HepG2 (cell line): ENCODE measurements at places on chromosomes 1 and 21.

DNA sequence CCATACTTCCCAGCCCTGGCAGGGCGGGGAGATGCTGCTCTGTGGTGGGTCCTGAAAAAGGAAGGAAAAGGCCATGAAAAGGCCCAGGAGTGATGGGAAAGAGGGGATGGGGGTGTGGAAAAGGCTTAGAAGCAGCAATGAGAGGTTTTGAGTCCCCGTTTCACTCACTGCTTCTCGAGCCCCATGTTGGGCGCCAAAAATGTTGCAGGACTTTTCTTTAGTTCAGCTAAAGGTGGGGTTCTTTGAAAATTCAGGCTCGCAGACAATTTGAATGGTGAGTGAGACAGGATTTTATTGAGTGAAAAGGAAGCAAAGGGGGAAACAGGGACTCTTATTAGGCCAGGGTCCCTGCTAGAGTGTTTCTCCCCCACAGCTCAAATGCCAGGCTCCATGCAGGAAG, 93.1 kb downstream of the MRPS6 start:
- H3K27ac ChIP-seq = no peak overlapping the region
- H3K36me3 ChIP-seq = no peaks in the 10 kb centered on the region
- DNase-seq = no peak

DNA sequence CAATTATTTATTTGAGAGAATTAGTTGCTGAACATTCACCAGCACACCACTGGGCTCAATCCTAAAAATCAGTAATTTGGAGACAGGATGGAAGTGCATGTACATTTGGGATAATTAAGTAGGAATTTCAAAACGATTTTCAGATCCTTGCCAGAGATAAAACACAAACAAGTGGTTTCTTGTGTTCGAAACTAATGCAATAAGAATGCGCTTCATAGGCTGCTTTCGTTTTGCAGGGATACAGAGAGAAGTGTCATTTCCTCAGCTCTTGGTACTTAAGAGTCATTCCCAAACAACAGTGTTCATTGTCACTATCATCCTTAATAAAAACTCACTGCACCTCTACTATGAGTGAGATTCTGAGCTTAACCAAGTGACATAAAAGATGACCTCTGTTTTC, 20.6 kb upstream of the USP24 start:
- no peak overlapping the region for H3K27ac ChIP-seq
- peaks cover 25% of the 10 kb centered on the region for H3K4me1 ChIP-seq
- H3K4me3 ChIP-seq = no peak overlapping the region
- H3K27me3 ChIP-seq = no peaks in the 10 kb centered on the region
- no peak for DNase-seq

DNA sequence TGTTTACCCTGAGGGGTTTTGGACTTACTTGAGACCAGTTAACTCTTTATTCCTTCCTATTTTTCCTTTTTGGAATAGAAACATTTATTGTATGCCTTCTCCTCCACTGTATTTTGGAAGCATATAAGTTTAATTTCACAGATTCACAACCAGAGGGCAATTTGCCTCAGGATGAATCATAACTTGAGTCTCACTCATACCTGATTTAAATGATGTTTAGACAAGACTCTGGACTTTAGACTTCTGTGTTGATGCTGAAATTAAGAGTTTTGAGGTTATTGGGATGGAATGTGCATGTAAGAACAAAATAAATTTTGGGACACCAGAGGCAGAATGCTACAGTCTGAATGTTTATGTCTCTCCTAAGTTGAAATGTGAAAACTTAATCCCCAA, 7.1 kb upstream of the ADAM30 start:
- H3K36me3 ChIP-seq = no peaks in the 10 kb centered on the region
- no peak overlapping the region for H3K27ac ChIP-seq
- H3K4me3 ChIP-seq = no peak overlapping the region
- DNase-seq = no peak
- H3K27me3 ChIP-seq = no peaks in the 10 kb centered on the region

- H3K27ac ChIP-seq = no peak overlapping the region
- H3K4me3 ChIP-seq = no peak overlapping the region
- peaks cover 10% of the 10 kb centered on the region for H3K4me1 ChIP-seq
- no peak for DNase-seq
- H3K27me3 ChIP-seq = peaks cover 31% of the 10 kb centered on the region
These were observed 3.5 kb upstream of the GNG12 start for GRCh38 chr1:67836769-67837168.

GRCh38 chr1:5955479-5955977, 36.7 kb downstream of the NPHP4 start:
- H3K4me1 ChIP-seq = peaks cover 56% of the 10 kb centered on the region
- H3K36me3 ChIP-seq = peaks cover 29% of the 10 kb centered on the region
- DNase-seq = peak; percentile 100
- no peaks in the 10 kb centered on the region for H3K27me3 ChIP-seq
- peak overlapping the region; percentile 92 for H3K27ac ChIP-seq
- peak overlapping the region; percentile 8; the same call in 1 of the 2 replicates for H3K4me3 ChIP-seq

GRCh38 chr1:186239171-186239570, 135.9 kb downstream of the TPR start:
- H3K4me1 ChIP-seq = no peaks in the 10 kb centered on the region
- no peak for DNase-seq
- no peak overlapping the region for H3K27ac ChIP-seq

GRCh38 chr1:35049116-35049515, 17.4 kb upstream of the ZMYM6 start:
- no peak overlapping the region for H3K4me3 ChIP-seq
- H3K4me1 ChIP-seq = peaks cover 20% of the 10 kb centered on the region
- H3K27ac ChIP-seq = no peak overlapping the region
- H3K27me3 ChIP-seq = 0 out of 3 replicates have a peak, but pooled peaks cover 4% of the 10 kb centered on the region

DNA sequence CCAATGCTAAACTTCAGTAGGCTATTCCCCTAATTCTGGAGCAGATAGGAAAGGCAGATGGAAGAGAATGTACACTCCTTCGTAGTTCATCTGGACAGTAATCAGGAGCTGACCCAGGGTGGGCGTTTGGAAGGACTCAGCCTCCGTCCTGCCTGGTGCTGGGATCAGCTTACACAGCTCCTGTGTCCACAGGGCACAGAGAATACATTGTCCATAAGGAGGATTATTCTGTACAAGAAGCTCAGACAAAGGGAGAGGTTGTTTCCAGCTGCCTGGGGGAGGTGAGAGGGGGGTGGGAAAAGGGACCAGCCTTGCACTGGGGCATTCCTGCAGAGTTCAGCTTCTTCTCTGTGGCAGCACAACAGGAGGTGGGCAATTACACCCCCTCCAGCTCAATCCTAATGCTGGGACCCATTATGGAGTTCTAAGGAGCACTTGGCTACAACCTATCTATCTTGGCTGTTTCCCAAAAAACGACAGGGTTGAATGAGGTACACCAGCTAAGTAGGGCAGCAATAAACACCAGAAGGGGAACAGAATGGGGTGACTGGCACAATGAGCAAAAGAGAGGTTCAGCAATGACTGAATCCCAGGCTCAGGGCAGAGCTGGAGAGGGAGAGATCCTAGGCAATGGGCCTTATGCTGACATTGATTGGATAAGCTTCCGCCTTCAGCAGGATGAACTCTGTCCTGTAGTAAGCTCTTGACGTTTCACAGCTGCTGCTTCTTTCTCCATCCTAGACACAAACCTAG, 7.4 kb downstream of the MED8 start:
- H3K27ac ChIP-seq = no peak overlapping the region
- H3K27me3 ChIP-seq = no peaks in the 10 kb centered on the region
- H3K4me3 ChIP-seq = no peak overlapping the region
- no peak for DNase-seq
- H3K36me3 ChIP-seq = peaks cover 47% of the 10 kb centered on the region

DNA sequence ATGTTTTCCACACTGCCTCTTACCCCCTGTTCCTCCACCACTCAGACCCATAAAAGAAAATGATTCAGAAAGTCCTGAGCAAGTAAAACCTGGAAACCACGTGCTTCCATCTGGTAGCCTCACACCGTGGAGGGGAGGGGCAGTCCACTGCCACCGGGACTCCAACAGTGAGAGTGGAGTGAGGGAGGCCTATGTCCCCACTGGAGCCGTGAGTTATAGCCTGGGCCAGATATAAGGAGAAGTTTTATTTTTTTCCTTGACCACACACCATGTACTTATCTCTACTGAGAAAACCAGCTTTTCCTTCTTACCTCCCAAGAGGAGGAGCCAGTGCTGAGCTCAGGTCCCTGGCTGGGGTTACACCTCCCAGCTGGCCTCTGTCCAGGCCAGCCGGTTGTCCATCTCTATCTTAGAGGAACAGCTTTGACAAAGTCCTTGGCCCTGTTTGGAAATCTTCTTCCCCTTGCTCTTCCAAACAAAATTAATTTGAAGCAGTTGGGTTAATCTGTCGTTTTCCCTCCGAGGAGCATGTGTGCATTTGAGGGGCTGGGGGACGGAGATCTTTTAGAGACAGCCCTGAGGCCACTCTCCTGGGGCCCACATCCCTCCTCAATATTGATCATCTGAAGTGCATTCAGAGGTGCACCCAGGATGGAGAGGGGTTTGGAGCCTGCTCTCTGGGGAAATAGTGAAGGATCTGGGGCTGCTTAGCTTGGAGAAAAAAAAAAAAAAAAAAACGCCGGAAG, 49.1 kb upstream of the SERBP1 start:
- H3K4me3 ChIP-seq = no peak overlapping the region
- peaks cover 7% of the 10 kb centered on the region; the same call in 1 of the 2 replicates for H3K4me1 ChIP-seq
- H3K27ac ChIP-seq = no peak overlapping the region
- H3K36me3 ChIP-seq = no peaks in the 10 kb centered on the region

DNA sequence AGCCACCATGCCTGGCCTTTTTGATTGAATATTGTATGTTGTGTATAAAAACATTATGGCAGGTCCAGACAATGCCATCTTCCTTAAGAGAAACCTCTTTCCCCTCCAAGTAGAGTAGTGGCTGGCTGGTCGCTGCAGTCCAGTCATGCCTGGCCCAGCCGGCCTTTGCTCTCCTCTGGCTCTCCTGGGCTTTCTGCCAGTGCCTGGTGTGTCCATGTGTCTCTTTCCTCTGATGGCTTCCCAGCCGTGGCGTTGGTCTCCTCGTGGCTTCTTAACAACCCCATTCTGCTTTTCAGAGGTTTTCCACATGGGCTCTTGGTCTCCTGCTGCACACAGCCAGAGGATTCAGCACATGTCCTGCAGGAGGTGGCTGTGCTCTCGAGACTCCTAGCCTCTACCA, 58.7 kb downstream of the DIP2A start:
- no peaks in the 10 kb centered on the region for H3K27me3 ChIP-seq
- no peak overlapping the region for H3K27ac ChIP-seq
- no peak for DNase-seq
- H3K4me1 ChIP-seq = no peaks in the 10 kb centered on the region

DNA sequence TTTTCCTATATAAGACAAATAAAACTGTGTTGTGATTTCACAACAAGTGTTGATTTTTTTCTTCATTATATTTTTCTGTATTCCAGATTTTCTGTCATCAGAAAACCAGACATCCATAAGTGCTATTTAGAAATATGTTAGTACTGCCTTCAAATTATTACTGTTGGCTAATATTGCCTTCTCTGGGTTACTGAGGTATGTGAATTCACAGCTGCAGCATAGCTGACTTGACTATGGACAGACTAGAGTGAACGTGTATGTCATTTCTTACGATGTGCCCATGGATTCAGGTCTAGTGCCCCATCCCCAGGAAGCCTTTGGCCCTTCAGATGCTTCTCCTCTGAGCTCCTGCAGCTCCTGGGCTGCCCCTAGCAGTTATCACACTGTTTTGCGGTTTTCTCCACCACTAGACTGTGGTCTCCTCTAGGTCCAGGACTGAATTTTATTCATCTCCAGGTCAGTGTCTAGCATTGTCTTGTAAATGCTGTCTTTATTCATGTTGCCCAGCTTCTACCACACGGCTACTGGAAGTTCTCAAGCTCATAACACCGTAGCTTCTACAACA, 118.5 kb downstream of the FGGY start:
- peaks cover 13% of the 10 kb centered on the region for H3K4me1 ChIP-seq
- no peaks in the 10 kb centered on the region for H3K36me3 ChIP-seq
- no peak overlapping the region for H3K27ac ChIP-seq
- H3K4me3 ChIP-seq = no peak overlapping the region

GRCh38 chr1:200453553-200453905, 43.7 kb upstream of the ZNF281 start:
- no peak overlapping the region for H3K4me3 ChIP-seq
- peaks cover 6% of the 10 kb centered on the region; the same call in 1 of the 2 replicates for H3K4me1 ChIP-seq
- no peak for DNase-seq
- no peaks in the 10 kb centered on the region for H3K36me3 ChIP-seq

GRCh38 chr1:176206006-176206960, 803 bp downstream of the COP1 start:
- no peaks in the 10 kb centered on the region; the same call in 2 of the 3 replicates for H3K27me3 ChIP-seq
- no peaks in the 10 kb centered on the region for H3K36me3 ChIP-seq
- DNase-seq = peak; percentile 38
- peak overlapping the region; percentile 78 for H3K27ac ChIP-seq
- peak overlapping the region; percentile 79 for H3K4me3 ChIP-seq

DNA sequence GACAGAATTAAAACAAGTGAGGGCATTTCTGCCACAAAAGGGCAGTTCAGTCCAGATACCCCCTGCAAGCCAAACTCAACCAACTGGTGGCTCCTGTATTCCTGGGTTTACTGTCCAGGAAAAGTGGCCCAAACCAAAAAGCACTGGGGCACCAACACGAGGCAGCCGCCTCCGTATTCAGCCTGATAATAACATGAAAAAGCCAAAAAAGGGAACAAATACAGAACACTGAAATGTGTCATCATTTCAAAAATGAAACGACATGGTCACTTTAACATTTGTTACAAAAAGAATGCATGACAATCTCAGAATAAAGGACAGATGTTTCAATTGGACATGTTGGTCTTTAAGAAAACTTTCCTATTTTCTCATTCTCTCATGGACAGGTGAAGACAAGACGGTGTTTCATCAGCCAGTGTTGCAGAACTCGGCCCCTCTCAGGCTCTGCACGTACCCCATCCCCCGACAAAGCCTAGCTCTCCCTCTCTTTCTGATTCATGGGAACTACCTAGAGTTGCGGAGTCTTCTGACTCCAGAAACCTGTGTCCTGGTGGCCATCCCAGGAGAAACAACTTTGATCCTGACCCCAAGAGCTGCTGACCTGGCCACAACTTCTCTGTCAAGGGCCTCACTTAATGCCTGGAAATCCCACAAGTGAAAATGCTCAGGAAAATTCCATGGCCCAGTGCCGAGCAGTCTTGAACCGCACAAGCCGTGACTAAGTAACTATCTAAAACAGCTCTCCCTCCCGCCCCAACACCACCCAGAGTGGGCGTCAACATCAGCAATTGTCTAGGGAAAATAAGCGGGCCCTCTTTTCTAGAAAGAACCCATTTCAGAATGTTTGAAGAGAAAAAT, 27.1 kb downstream of the ZBTB17 start:
- H3K4me3 ChIP-seq = no peak overlapping the region
- DNase-seq = no peak
- H3K27me3 ChIP-seq = no peaks in the 10 kb centered on the region
- no peak overlapping the region for H3K27ac ChIP-seq
- H3K36me3 ChIP-seq = peaks cover 11% of the 10 kb centered on the region
- H3K4me1 ChIP-seq = peaks cover 11% of the 10 kb centered on the region; the same call in 1 of the 2 replicates

DNA sequence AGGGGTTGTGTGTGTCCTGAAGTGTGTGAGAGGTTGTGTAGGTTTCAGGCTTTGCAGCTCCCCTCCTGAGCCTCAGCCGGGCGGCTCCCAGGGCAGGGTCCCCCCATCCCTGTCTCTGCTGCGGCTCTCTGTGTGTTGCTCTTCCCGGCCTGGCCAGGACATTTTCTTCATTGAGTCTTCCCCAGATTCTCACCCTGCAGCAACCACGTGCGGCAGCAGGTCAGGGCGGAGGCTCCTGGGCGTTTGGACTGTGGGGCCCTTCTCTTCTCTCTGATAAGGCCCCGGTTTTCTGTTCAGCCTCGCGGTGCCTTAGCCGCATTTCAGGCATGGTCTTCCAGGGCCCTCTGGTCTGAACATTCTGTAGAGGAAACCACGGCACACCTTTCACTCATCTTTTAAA, 1.8 kb upstream of the TCP10L start:
- peaks cover 47% of the 10 kb centered on the region for H3K4me1 ChIP-seq
- H3K27me3 ChIP-seq = no peaks in the 10 kb centered on the region
- H3K36me3 ChIP-seq = no peaks in the 10 kb centered on the region
- H3K4me3 ChIP-seq = no peak overlapping the region
- DNase-seq = no peak
